Calu3 (cell line): ENCODE measurements at places on chromosomes 5 and 9. TPM values are rescaled to one million over a fixed set of nuclear protein-coding genes. Genes with fewer than 3 reads are reported as not detected.
A peak's percentile ranks its signal among the peaks of the same experiment; 100 is the strongest.

DNA sequence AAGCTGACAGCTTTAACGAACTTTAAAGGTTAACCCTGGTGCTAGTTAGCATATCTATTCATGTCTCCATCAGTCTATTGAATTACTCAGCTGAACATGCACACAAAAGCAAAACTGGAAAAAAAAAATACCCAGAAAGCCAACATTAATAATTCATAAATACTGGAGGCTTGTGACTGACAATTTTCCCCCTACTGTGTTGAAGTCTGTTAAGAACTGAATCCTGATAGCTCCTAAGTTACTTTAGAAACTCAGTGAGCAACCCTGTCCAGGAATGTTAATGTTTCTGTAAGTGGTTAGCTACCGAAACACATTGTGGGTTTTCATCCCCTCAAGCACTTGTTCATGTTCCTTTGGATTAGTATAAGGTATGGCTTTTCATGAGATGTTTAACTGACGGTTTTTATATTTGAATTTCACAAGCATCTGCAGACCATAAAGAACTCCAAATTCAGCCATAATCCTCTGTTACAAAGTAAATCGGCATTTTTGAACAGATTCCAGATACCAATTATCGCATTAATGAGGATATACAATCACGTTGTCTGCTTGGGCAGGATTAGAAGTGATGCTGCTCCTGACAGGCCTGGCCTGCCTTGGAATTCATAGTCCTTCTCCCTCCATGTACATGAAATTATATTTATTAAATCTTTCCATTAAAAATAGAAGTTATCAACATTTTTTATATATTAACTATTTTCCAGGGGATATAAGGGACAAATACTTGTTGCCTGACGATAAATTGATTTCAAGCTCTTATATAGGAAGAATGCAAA, 331.2 kb downstream of the TLE4 start:
- DNase-seq = no peak

GRCh38 chr5:140131967-140132409, 6.3 kb downstream of the IGIP start:
- peak; percentile 36 for DNase-seq

GRCh38 chr5:83570916-83571315, 99.4 kb downstream of the VCAN start:
- DNase-seq = no peak

DNA sequence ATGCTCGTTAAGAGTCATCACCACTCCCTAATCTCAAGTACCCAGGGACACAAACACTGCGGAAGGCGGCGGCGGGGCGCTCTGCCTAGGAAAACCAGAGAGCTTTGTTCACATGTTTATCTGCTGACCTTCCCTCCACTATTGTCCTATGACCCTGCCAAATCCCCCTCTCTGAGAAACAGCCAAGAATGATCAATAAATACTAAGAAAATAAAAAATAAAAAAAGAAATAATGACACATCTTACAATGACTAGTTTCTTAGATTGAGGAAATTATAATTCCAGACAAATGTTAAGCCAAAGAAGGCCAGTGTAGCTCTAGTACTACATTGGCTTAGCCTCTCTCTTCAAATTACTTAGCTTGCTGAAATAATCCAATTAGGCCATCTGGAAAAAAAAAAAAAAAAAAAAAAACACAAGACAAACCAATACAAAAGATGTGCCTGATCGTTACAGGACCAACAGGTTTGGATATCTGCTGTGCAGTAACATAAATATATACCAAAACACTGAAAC, 58.0 kb downstream of the ANXA2R start:
- peak; percentile 51 for DNase-seq

DNA sequence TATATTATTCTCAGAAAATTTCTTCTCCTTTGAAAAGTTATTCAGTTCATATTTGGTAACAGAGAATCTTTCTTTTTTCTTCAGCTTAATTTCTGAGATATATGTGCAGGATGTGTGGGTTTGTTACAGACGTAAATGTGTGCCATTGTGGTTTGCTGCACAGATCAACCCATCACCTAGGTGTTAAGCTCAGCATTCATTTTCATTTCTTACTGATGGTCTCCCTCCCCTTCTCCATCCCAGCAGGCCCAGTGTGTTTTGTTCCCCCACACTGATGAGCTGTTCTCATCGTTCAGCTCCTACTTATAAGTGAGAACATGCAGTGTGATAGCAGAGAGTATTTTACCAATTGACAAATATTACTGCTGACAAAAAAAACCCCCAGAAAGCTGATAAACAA, 330.0 kb upstream of the CHD1 start:
- DNase-seq = no peak

- no peak for DNase-seq
These were observed 1.9 kb upstream of the RGS14 start for GRCh38 chr5:177355868-177356168.

- no peak for DNase-seq
These were observed 4.8 kb upstream of the NOTCH1 start for GRCh38 chr9:136550439-136551289.

- no peak for DNase-seq
These were observed 6.7 kb upstream of the ZCCHC10 start for GRCh38 chr5:133032852-133033742.

DNA sequence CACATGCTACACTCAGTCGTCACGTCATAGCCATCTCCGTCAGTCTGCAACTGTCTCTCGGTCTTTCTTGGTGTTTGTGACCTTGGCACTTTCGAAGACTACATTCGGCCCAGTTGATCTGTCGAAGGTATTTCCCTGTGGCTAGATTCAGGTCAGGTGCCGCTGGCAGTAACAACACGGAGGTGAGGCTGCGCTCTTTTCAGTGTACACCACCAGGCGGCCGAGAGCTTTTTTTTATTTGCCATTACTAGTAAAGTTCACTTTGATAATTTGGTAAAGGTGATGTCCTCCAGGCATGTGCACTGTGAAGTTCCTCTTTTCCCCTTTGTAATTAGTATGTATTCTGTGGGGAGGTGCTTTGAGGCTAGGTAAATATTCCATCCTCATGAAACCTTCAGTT, 49.7 kb downstream of the RNF130 start:
- DNase-seq = no peak

Gene TBC1D9B
- 147 and 148 TPM in 2 replicates for total RNA-seq

Gene FCN2
- not detected in 2 replicates for total RNA-seq

Gene SIL1
- total RNA-seq = 45.8 and 61.2 TPM in 2 replicates
